Urothelium cell line (cell line): ENCODE measurements at places on chromosomes 5 and 9.
A peak's percentile ranks its signal among the peaks of the same experiment; 100 is the strongest.

DNA sequence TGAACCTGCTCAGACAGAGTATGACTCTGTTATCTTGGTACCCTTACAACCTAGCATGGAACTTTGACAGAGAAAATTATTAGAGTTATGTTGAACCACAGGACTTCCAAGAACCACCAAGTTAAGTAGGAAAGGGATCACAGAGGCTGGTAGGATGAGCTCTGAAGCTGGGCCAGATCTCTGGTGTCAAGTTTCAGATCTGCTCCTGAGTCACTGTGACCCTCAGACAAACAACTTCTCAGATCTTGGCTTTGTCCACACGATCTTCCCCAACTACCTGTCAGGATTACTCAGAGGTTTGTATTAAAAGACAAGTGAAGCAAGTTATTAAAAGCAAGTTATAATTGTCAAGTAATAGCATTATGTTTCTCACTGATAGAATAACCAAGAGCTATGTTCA lies 189.0 kb downstream of the SEC61B start:
- DNase-seq: peak; percentile 20

GRCh38 chr5:99059685-99060084 lies 130.9 kb upstream of the CHD1 start:
- no peak for DNase-seq

DNA sequence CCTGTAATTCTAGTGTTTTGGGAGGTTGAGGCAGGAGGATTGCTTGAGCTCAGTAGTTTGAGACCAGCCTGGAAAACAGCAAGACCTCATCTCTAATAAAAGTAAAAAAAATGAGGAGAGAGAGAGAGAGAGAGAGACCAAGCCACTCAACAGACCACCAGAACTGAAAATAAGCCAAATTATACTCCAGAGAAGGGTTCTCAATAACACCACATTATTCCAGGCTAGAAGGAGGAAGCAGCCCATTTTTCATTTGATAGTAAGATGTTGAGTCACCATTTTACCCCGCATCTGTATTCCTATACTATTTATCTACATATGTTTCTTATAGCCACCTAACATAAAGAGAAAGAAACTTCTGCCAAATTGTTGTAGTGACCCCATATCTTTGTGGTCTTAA lies 134.8 kb downstream of the PCSK5 start:
- DNase-seq: no peak

GRCh38 chr9:4114569-4115505 lies 185.0 kb downstream of the GLIS3 start:
- DNase-seq: no peak

DNA sequence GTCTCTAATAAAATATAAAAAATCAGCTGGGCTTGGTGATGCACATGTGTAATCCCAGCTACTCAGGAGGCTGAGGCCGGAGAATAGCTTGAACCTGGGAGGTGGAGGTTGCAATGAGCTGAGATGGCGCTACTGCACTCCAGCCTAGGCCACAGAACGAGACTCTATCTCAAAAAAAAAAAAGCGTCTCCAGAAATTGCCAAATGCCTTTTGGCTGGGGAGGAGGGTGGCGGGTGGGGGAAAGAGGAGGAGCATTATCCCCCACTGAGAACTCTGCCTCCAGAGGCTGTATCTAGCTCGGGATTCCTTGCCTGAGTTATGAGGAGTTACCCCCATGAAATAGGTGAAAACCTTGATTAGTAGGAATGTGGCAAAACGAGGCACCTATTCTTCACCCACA lies 4.8 kb downstream of the ROPN1L start:
- no peak for DNase-seq

DNA sequence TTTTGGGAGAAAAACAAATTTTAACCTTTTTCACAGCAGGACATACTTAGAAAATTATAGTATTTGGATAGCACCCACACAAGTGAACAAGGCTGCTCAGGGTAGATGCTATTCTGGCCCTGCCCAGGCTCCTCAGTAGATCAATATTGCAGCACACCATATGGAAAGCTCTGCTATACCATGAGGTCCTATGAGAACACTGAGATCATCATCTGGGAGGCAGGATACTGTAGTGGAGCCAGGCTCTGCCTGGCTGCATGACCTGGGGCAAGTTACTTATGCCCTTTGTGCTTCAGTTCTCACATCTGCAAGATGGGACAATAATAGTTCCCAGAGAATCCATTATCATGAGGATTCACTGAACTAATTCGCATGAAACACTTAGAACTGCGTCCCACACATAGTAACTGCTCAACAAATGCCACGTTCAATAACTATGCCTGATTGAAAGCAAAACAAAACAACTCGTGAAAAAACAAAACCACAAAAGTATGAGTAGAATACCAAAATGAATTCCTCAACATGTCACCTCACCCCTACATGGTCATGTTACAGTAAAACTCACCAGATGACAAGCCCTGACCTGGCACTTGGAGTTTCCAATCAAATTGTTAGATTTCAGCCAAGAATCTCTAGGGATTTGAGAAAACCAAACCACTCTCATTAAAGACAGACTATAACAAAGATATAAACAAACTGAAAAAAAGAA lies 31.9 kb downstream of the ARSB start:
- DNase-seq: no peak

DNA sequence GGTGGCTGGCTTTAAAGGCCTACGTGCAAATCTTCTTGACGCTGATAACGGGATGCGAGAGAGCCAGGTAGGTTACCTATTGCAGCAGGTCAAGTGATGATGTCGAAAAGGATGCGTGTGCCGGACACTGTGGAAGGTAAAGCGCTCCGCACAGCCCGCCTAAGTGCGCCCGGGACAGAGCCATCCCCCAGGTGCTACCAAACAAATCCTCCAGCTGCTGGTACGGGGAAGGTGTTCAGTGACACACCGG lies 245 bp upstream of the DNAJC25 start:
- DNase-seq: no peak

DNA sequence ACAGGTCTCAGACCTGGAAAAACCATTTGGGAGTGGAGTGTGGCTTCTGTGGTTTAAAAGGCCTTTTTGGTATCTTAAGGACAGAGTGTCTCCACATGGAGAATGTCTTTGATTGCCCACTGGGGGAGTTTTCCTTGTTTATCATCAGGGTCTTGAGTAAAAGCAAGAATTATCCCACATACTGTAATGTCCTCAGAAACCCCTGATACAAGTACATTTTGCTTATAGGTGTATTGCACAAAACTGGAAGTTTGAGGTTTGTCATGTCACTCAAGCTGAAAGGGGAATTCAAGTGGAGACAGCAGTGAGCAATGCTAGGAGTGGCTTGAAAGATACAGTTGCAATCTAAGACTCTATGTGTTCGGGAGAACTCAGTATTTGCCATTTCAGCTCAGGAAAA lies 62.7 kb upstream of the GRAMD2B start:
- no peak for DNase-seq

GRCh38 chr9:19641046-19641445 lies 147.8 kb downstream of the SLC24A2 start:
- DNase-seq: no peak

DNA sequence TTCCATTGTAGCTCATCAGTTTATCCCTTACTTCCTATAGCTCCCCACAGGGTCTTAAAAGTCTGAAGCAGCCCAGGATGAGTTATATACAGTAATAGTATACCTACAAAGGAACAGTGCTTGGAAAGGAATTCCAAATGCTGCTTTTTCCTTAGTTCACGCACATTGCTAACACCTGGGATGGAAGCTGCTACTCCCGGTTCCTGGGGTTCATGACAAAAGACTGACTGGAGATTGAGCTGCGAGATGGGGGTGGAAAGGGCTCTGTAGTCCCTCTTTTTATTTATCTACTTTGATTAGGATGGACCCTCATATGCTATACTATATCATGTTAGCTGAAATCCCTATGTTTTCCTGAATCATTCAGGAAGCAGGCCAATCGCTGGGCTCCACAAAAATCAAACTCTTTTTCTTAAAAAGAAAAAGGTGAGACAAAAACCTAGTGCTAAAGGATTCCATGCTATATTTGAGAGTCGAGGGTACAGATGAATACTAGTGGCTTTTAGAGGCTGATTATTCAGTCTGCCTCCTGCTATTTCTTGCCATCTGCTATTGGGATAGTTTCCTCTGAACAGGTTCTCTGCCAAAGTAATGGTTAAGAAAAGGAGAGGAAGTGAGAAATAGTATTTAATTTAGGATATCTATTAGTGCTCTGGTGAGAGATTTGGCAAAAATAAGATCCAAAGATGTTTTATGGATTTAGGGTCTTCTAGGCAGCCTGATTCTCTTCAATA lies 81.2 kb downstream of the MRPS27 start:
- no peak for DNase-seq

GRCh38 chr5:58985759-58986158 lies 402.9 kb downstream of the RAB3C start:
- DNase-seq: no peak

DNA sequence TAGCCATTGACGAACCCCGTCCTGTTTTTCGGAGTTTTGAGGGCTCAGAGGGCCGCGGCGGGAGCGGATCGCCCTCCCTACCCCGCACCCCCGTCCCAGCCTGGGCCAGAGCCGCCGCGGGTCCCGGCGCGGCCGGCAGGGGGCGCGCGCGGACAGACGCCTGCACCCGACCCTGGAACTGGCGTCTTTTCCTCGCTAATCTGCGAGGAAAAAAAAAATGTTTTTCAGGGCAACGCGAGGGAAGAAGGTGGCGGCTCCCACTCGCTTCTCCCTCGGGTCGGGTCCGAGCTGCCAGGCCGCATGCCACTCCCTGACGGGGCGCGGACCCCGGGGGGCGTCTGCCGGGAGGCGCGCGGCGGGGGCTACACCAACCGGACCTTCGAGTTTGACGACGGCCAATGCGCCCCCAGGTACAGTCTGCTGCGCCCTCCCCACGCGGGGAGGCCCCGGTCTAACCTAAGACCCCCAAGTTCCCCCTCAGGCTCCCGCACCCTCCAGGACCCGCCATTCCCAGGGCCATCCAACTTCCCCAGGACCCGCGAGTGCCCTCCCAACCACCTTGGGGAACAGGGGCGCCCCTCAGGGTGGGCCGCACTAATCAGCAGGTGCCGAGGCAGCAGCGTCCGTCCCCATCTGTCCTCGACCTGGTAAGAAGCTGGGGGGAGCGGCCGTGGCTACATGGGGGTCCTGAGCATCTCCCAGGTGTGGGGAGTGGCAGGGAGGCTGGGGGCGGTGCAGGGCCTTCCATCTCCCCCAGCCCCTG lies at the start of gene KCNT1:
Gene KCNT1, plus strand, starts transcription at position 227 of the 763 bp plus-strand sequence. Its CDS starts 74 bp downstream, at position 301.
- DNase-seq: peak; percentile 90

GRCh38 chr5:110900829-110901228 lies 162.0 kb downstream of the SLC25A46 start:
- no peak for DNase-seq

DNA sequence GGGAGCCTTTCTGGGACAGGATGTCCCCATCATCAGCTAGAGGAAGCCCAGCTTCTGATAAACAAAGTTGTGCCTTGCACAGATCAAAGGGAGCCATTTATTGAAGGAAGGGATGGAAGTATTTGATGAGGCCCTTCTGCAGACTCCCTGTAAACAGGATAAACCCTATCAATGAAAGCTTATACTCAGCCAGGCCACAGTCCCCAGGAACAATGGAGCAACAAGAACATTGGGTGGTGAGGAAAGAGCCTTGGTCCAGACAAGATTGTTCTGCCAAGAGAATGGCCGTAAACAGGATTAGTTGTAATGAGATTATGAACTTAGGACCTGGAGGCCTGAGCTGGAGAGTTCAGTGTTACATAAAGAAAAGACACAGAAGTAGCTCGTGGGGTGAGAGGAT lies 40.5 kb upstream of the LIFR start:
- no peak for DNase-seq

DNA sequence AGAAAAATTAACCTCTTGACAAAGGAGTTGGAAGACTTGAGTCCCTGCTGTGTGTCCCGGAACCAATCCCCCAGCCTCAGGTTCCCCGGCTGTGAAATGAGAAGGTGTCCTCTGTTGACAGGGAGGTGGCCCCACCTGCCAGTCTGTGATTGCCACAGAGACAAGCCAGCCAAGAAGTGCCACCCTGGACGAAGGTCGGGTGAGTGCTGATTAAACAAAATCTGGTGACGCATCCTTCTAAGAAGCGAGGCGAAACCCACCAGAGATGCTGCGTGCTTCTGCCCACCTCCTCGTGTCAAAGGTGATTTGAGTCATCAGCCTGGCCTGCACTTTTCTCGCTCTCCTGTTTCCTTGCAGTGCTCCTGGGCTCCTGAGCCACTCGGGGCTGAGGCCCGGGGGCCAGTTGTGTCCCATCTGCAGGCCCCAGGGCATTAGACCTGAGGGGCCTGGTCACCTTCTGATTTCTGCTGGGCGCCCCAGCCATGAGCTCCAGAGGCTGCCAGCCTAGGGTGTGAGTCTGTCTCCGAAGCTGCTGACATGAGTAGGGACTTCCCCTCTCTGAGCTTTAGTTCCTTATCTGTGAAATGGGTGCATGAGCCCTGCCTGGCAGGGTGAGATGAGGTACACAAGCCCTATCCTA lies 28.7 kb downstream of the NEK6 start:
- peak; percentile 64 for DNase-seq

DNA sequence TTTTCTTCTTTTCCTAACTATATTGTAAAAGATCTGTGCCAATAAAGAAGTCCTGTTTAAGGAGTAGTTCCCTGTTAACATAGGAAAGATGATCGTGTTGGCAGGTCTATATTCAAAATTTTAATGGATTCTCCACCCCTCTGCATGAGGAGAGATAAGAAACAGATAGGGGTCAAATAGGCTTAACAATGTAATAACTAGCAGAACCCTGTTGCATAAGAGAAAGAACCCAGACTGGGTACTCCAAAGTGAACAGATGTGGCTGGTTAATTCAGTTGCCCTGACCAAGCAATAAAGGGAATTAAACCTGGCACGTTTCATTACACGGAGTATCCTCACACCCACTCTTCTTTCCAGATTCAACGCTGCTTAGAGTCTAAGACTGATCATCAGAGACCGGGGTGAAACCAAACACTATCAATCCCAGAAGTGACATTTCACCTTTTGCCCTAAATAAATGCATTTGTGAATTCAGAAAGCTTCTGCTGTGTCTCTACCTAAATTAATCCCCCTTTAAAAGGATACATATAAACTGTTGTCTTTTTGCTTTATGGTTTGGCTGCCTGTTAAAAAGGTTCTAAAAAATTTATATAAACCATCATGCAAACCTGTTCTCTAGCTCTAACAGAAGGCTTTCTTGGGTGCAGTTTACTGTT lies 1276.9 kb upstream of the WWC1 start:
- DNase-seq: no peak

- no peak for DNase-seq
These were observed 72.1 kb upstream of the HSPA9 start for GRCh38 chr5:138647261-138647788.

DNA sequence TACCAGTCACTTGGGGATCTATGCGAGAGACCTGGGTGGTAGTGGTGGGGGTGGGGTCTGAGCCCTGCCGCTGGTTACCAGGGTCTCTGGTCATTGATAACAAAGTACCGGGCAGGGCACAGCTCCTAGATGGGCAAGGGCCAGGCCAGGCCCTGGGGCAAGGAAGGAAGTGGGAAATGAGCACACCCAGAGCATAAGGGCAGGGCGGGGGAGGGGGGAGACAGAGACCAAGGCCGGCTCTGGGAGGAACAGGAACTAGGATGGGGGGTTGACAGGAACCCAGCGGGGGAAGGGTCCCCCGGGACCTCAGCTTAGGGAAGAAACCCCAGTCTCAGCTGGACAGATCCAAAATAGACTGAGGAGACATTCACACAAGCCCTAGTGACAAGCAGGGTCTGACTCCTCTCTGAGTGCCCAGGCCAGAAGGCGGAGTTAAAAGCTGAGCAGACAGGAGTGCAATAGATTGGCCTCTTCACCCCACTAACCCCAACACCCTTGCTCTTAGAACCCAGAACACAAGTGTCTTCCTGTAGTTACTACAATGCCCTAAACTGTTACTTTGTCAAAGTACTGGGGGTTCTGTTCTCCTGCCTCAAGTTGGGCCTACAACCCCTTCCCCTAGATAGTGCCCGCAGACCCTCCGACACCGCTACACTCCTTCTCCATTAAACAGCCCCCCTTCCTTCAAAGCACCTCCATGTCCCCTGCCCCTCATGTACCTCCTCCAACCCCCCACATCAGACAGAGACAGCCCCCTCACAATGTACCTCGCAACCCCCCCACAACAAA lies 628 bp downstream of the ATOSB start:
- no peak for DNase-seq
